ENCODE measurements at places on chromosomes 7 and 10. TPM values are rescaled to one million over a fixed set of nuclear protein-coding genes. Genes with fewer than 3 reads are reported as not detected.
A peak's percentile ranks its signal among the peaks of the same experiment; 100 is the strongest.

DNA sequence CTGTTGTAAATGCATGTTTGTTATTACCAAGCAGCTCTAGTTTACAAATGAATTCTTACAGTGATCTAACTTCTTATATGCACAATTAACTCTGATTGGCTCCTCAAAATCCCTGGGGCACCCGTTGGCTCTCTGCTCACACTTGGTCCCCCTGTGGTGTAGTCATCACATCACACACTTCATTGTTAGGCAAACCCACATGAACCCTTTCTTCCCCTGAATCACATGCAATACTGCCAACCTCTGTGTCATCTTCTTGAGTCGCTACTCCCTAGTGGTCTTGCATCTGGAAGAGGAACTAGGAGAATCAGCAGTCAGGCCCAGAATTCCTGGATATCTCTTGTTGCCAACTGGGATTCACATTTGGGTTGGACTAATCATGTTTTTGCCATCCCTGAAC lies 73.1 kb downstream of the CD36 start:
- DNase-seq: peak; percentile 53

The PSTK gene
- total RNA-seq: 3.7 TPM

The ODAD2 gene
- 0.96 TPM for total RNA-seq

GRCh38 chr7:154424350-154424749 lies 372.2 kb downstream of the DPP6 start:
- no peak for DNase-seq

- no peak for DNase-seq
Observed at GRCh38 chr7:5626498-5626897, 155.0 kb downstream of the RNF216 start.

The AP5Z1 gene
- total RNA-seq: 70.7 TPM

DNA sequence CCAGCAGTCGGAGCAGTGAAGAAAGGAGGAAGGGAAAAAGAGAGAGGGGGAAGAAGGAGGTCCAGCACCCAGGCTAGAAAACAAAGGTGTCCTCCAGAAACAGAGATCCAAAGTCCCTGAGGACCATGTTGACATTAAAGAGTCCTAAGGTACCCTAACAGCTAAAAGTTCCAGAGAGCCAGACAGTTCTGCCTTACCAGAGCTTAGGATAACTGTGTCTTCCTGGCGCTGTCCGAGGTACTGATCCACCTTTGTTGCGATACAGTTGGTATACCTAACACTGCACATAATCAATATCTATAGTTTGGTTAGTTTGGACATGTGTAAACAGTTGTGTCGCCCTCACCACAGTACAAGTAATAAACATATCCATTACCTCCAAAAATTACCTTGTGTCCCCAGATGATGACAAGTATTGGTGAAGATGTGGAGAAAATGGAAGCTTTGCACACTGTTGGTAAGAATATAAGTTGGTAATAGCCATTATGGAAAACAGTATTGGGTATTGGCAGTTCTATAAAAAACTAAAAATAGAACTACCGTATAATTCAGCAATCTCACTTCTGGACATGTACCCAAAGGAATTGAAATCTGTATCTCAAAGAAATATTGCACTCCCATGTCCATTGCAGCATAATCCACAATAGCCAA lies 59.8 kb downstream of the GRID1 start:
- DNase-seq: no peak

The PRKAR1B gene
- 14.7 TPM for total RNA-seq

The GALNT17 gene
- 7.8 TPM for total RNA-seq

- no peak for DNase-seq
Observed at GRCh38 chr10:128971374-128972035, 495.5 kb upstream of the MGMT start.

GRCh38 chr10:64626924-64627323 lies 1105.7 kb downstream of the REEP3 start:
- no peak for DNase-seq

DNA sequence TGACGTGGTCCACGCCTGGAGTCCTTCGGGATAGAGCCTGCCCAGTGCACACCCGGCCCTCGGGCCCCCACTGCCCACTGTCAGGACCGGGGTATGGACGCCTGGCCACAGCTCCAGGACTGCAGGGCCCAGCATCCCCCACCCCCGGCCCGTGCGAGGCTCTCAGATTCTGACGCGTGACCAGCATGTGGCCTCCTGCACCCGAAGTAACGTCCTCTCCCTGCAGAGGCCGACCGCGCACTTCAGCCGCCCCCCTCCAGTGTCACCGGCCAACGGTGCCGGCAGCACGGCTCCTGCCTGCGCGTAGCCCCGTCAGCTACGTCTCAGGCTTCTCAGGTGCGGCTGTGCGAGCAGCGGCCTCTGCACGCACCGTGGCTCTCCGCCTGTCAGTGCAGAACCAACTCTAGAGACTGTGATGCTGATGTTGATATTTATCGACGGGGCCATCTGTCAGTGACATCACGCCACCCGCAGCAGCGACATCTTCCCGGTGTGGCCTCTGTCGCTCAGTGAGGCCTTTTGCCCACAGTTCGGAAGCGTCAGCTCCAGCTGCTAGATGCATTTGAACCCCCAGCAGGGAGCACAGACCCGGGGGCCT lies 40.1 kb upstream of the ADGRA1 start:
- no peak for DNase-seq

GRCh38 chr7:80372415-80372814 lies 139.4 kb downstream of the GNAT3 start:
- peak; percentile 68 for DNase-seq

GRCh38 chr10:124267231-124267885 lies 151.4 kb downstream of the OAT start:
- peak; percentile 18 for DNase-seq

- DNase-seq: no peak
Observed at GRCh38 chr7:153061910-153062528, 302.5 kb downstream of the ACTR3B start.

- no peak for DNase-seq
Observed at GRCh38 chr7:112079673-112080072, 126.5 kb downstream of the DOCK4 start.

The FXYD4 gene
- total RNA-seq: not detected

The ACSM6 gene
- not detected for total RNA-seq

DNA sequence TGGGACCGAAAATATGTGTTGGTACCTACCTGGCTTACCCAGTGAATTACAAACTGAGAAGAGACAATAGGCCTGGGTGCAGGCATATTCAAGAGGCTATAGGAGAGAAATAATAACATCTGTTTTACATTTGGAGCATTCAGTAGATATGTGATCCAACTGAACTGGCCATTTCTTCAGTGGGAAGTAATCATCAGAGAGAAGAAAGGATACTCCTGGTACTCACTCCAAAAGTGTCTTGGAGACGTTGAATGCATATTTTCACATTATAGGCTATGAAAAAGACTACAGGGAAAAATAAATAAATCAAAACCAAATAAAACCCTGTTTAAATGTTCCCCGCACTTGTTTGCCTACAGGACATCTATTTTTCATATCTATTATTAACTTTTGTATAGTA lies 1680.3 kb downstream of the REEP3 start:
- no peak for DNase-seq

GRCh38 chr7:91247500-91247899 lies 16.7 kb upstream of the FZD1 start:
- DNase-seq: no peak

The SLC18A3 gene
- total RNA-seq: 4.6 TPM

The PRPF18 gene
- 21.0 TPM for total RNA-seq

The CD36 gene
- total RNA-seq: 2.6 TPM

- no peak for DNase-seq
Observed at GRCh38 chr10:112412696-112413095, 34.0 kb downstream of the ZDHHC6 start.

DNA sequence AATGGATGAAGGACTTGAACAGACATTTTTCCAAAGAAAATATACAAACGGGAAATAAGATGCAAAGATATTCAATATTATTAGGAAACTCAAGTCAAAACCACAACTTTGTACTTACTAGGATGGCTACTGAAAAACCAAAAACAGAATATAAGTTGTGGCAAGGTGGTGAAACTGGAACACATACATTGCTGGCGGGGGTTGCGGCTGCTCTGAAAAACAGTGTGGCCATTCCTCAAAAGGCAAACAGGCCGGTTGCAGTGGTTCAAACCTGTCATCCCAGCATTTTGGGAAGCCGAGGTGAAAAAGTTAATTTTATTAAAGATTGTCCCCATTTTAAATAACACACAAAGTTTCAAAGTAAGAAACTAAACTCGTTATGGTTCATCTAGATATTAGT lies 9.9 kb upstream of the ZNF713 start:
- no peak for DNase-seq

GRCh38 chr10:67903581-67903980 lies 19.1 kb downstream of the SIRT1 start:
- DNase-seq: no peak

GRCh38 chr10:88386204-88386788 lies 196.8 kb downstream of the RNLS start:
- DNase-seq: no peak

The CALML3 gene
- not detected for total RNA-seq

DNA sequence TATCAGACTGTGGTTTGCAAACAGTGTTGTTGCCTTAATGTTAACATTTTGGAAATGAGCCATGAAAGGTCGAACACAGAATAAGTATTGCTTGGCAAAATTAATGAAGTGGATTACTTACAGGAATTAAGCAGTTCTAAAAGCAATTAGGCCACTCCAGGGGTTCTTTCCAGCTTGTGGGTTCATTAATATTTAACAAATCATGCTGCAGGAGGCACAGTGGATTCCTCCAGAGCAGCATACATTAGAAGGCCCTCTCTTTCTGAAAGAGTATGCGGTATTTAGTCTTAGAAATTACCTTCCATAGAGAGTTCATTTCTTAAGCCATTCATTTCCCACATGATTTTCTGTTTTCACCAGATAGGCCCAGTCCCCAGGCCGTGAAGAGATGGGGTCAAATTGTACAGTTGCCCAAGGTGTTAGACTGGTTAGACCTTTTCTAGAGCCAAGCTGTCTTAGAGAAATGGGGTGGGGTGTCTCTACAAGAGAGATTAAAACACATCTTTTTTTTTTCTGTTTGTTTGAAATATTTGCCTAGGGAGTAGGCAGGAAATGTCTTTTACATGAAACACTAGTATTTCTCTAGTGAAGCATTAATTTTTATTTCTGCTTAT lies 40.0 kb upstream of the AGR3 start:
- peak; percentile 25 for DNase-seq

The SPDYE8 gene
- not detected for total RNA-seq

The LIPN gene
- total RNA-seq: not detected

- peak; percentile 68 for DNase-seq
Observed at GRCh38 chr10:101467286-101467770, 113.4 kb downstream of the BTRC start.

DNA sequence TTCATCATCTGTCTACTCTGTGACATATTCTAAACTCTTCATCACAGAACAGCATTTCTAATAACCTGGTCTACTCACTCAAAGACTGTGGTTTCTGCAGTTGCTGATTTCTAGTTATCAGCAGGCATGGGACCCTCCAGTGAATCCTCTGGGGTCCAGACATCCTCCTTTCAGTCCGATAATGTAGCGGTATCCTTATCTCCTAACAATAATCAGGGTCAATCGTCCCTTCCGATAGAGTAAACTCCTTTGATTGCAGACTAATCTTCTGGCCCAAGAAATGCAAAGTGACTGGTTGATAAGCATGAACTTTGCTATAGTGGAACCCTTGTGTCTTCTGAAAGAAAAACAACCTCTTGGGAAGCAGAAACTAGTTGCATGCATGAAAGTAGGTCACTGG lies 1209.8 kb upstream of the CELF2 start:
- DNase-seq: no peak

The SNX13 gene
- total RNA-seq: 39.7 TPM

The KLF14 gene
- total RNA-seq: not detected

The TCF7L2 gene
- total RNA-seq: 52.4 TPM

DNA sequence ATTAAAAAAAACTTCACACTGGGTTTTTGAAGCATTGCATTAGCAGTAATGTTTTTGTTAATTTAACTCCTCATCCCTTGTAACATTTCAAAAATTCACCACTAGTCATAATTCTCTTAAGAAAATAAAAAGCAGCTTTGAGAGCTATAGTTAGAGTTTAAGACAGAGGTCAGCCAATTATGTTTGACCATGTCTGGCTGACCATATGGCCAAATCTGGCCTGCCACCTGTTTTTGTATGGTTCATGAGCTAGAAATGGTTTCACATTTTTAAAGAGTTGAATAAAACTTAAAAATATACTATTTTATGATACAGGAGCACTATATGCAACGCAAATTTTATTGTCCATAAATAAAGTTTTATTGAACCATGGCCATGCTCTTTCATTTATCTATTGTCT lies 73.0 kb upstream of the LRRTM3 start:
- no peak for DNase-seq

DNA sequence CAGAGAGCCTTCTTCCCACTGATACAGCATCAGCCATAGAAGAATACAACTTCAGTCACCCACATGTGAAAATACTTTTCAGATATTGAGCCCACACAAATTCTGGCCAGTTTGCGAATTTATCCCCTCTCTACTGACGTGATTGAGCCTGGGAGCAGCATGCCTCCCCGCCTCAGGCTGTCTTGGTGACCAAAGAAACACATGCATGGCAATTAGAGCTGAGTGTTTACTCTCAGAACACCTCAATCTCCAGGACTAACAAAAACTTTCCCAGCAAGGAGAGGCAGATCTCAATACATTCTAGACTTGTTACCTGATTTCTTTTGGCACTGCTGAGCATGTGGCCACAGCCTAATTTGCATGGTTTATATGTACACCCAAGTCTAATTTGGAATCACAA lies 122.5 kb downstream of the TMEM26 start:
- no peak for DNase-seq

- no peak for DNase-seq
Observed at GRCh38 chr7:106962751-106963150, 81.8 kb upstream of the PRKAR2B start.

The CFAP69 gene
- total RNA-seq: 2.0 TPM

- DNase-seq: no peak
Observed at GRCh38 chr10:91050371-91051034, 129.6 kb upstream of the ANKRD1 start.

DNA sequence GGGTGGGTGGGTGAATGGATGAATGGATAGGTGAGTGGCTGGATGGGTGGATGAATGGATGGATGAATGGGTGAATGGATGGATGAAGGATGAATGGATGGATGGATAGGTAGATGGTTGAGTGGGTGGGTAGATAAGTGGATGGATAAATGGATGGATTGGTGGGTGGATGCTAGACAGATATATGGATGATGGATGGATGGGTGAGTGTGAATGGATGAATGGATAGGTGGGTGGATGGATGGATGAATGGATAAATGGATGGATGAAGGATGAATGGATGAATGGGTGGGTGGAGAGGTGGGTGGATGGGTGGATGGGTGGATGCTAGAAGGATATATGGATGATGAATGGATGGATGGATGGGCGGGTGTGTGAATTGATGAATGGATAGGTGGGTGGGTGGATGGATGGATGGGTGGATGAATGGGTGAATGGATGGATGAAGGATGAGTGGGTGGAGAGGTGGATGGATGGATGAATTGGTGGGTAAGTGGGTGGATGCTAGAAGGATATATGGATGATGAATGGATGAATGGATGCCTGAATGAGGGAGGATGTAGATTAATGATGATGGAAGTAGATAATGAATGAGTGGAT lies 20.4 kb downstream of the ELFN1 start:
- no peak for DNase-seq

The WIPF3 gene
- 1.0 TPM for total RNA-seq
